Thoracic aorta (tissue), 2 donors: ENCODE measurements at places on chromosomes 4 and X. TPM values are rescaled to one million over a fixed set of nuclear protein-coding genes. Genes with fewer than 3 reads are reported as not detected.

GRCh38 chr4:10186228-10187214 is 69.9 kb upstream of the WDR1 start:
- no peak overlapping the region for H3K4me3 ChIP-seq
- H3K27me3 ChIP-seq = no peaks in the 10 kb centered on the region
- DNase-seq = no peak
- no peak overlapping the region for H3K27ac ChIP-seq

DNA sequence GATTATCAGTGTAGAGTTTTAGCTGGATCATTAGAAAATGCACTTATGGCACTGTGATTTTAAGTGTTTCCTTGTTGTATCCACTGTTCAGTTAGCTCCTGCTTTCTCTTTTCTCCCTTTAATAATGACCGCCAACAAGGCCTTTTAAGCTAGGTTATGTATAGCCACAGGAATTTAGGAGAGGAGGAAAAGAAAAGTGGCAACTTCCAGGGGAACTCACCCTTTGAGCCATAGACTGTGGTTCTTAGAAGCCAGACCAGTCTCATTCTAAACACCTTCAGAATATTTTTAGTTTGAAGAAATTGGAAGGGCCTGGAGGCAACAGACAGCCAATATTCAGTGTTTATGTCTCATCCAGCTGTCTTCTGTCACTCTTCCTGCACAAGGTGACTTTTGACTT is 6.1 kb downstream of the FGF2 start:
- H3K4me1 ChIP-seq = peaks cover 82% of the 10 kb centered on the region
- DNase-seq = no peak
- no peaks in the 10 kb centered on the region for H3K27me3 ChIP-seq
- no peaks in the 10 kb centered on the region for H3K36me3 ChIP-seq

DNA sequence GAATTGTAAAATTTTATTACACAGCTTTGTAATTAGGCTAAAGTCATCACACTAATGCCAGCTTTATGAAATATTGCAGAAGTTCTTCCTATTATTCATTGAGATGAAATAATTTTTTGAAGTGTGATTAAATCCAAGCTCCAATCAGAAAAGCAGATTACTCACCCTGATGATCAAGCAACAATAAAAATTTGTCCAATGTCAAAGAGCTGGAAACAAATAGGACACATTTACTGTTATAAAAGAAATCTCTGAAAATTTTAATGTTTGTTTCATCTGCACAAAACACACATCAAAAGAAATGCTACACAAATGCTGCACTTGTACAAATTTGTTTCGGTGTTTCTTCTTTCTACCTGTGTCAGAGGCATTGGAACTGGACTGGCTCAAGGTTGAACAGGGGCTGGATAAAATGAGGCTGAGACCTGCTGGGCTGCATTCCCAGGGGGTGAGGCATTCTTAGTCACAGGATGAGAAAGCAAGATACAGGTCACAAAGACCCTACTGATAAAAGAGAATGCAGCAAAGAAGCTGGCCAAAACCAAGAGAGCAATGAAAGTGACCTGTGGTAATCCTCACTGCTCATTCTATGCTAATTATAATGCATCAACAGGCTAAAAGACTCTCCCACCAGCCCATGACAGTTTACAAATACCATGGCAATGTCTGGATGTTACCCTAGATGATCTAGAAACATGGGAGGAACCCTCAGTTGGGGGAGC is 78.3 kb downstream of the GASK1B start:
- no peak overlapping the region for H3K27ac ChIP-seq
- DNase-seq = no peak
- no peaks in the 10 kb centered on the region for H3K27me3 ChIP-seq
- H3K4me1 ChIP-seq = peaks cover 6% of the 10 kb centered on the region
- H3K36me3 ChIP-seq = no peaks in the 10 kb centered on the region
- H3K4me3 ChIP-seq = no peak overlapping the region

DNA sequence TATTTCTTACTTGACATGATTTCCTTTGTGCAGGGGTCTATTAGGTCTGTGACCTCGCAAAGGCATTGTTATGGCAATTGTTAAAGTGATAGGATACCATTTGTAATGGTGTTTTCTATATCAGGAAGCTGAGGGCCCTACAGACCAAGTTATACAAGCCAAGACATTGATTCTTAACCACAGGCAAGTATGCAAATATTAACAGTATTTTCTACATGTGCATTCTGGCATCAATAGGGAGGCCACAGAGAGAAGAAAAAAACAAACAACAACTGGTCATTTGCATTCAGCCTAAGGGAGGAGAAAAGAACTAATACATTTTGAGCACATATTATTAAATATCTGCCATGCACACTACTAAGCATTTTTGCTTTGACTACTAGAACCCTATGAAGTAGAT is 28.5 kb downstream of the GBA3 start:
- H3K4me3 ChIP-seq = no peak overlapping the region
- no peak overlapping the region for H3K27ac ChIP-seq
- no peaks in the 10 kb centered on the region for H3K27me3 ChIP-seq
- no peaks in the 10 kb centered on the region for H3K4me1 ChIP-seq
- DNase-seq = no peak

The CNOT6L gene
- total RNA-seq = 39.9 TPM

The HSFX4 gene
- total RNA-seq = not detected
